ENCODE measurements at places on chromosomes 6 and 20.

DNA sequence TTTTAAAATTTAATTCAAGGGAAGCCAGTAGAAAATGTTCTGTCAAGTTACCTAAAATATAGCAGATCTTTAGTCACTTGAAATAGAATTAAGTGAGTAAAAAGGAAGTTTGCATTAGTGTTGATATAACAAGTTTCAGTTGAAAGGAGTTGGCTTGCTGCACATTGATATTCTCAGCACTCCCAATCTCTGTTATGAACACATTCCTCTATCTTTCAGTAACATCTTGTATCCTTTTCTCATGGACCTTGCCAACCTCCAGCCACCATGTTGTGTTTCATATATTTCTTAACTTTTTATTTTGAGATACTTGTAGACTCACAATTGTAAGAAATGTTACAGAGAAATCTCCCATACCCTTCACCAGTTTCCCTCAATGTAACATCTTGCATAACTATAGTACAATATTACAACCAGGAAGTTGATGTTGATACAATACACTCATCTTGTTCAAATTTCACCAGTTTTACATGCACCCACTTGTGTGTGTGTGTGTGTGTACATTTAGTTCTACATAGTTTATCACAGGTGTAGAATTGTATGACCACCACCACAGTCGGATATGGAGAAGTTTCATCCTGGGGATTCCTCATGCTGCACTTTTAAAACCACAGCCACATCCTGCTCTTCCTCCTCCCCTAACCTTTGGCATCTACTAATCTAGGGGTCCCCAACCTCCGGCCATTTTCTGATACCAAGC lies 20.2 kb upstream of the PAQR8 start:
- no peak for DNase-seq

DNA sequence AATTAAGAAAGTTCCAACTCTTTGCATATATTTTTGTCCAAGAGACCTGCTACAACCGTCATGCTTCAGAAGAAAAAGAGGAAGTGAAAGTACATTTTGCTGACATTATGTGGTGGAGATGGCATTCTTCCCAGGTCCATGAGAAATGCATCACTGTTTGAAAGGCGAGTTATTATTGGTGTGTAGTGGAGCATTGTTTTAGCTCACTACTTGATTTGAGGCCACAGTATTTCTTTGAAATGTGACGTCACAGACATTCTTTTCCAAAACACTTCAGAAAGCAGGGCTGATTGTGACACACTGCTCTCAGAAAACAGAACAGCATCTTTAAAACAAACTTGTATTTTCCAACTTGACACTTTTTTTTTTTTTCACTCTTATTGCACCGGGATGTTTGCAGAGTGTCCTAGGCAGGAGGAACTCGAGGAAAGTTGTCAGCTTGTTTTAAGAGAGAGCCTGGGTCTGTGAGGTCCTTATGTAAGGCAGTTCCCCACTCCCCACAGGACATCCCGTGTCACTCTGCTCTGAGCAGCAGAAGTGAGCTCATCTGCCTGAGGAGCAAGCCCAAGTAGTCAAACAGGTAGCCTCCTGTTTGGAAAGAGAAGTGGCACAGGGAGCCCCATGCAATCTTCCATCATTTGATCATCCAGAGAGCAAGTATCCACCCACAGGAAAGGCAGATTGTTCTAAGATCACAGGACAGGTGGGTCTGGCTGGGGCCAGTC lies 1.1 kb downstream of the SPTLC3 start:
- DNase-seq: peak; percentile 55

DNA sequence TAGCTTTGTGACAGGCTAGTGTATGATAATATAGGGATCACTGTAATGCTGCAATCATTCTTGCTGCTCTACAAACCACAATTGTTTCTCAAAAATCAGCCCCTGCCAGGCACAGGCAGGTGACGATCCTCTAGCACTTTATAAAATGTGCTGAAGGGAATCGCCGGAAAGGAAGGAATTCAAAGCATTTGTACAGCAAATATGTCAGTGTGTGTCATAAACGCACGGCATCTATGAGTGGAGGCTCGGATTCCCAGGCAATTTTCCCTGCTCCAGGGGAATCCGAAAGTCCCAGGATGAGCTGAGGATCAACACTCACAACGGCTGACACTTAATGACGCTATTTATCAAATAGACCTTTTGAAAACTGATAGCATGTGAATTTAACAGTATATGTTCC lies 1.4 kb downstream of the PHACTR1 start:
- no peak for DNase-seq

DNA sequence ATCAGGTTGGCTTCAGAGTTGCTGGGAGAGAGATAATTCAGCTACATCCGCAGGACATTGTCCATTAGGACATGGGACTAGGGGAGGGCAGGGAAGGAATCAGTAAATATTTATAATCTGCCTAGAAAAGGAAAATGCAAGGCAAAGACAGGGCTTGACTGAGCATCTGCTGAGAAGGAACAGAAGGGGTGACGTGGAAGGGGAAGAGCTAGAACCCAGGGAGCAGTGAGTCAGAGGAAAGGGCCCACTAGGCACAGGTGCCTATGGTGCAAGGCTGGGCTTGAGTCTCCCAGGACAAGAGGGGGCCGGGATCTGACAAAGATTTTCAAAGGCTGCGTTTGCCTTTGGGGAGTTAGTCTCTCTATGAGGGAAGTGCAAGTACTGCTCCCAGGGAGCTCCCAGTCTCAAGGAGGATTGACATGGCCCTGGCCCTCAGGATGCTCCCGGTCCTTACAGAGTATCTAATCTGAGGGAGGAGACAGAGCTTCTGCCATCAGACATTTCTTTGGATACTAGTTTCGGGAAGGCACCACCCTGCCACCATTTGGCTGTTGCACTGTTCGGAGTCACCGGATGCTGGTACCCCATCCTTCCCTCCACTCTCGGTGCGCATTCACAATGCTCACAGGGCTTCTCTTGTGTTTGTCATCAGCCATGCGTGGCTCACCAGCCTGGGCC lies 21.9 kb downstream of the VEGFA start:
- no peak for DNase-seq

All from NCI-H2029 (cell line).